ENCODE measurements at places on chromosomes 4 and X.

DNA sequence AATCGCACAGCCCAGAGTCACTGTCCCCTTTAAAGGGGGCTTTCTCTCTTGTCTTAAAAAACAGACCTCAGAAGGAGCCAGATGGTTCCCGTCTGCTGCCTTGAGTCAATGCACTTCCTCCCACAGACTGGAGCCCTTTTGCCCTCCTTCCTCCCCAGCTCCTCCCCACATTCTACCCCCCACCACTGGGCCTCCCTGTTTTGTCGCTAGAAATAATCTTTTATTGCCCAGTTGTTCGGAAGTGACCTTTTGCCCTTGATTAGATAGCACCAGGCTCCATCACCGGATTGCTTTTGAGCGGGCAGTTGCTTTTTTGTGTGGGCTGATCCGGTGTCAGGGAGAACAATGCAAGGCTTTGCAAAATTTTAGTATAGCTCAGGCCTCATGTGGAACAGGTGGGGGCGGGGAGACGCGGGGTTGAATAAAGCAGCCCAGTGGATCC lies 47.7 kb downstream of the SPRY1 start:
- peak; percentile 75 for DNase-seq

- DNase-seq, result no peak
Observed at GRCh38 chrX:9789555-9789954, 3.3 kb downstream of the SHROOM2 start.

DNA sequence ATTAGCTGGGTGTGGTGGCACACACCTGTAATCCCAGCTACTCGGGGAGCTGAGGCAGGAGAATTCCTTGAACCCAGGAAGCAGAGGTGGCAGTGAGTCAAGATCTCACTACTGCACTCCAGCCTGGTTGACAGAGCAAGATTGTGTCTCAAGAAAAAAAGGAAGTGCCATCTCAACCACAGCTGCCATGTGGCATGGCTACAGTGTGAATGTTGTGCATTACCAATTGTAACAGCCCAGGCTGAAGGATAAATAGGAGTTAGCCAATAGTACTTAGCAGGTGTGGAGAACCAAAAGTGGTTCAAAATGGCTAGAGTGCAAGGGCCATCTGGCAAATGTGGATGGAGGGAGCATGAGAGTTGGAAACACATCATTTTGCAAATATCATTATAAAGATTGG lies 28.9 kb downstream of the SLC25A5 start:
- no peak for DNase-seq

DNA sequence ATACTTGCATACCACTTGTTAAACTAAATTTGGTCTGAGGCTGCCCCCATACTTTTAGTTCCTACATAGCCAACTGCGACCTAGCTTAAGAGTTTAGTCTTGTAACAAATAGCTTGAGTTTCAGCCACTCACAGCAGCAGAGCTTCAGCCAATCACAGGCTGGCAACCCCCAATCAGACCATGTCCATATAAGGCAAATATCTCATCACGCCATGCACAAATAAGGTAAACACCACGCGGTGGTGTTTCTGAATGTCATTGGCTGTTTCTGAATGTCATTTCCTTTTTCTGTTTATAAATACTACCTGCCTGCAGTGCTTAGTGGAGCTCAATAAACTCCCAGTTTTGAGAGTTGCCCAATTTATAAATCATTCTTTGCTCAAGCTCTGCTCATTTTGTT lies 143.1 kb upstream of the MAD2L1 start:
- DNase-seq, result no peak

DNA sequence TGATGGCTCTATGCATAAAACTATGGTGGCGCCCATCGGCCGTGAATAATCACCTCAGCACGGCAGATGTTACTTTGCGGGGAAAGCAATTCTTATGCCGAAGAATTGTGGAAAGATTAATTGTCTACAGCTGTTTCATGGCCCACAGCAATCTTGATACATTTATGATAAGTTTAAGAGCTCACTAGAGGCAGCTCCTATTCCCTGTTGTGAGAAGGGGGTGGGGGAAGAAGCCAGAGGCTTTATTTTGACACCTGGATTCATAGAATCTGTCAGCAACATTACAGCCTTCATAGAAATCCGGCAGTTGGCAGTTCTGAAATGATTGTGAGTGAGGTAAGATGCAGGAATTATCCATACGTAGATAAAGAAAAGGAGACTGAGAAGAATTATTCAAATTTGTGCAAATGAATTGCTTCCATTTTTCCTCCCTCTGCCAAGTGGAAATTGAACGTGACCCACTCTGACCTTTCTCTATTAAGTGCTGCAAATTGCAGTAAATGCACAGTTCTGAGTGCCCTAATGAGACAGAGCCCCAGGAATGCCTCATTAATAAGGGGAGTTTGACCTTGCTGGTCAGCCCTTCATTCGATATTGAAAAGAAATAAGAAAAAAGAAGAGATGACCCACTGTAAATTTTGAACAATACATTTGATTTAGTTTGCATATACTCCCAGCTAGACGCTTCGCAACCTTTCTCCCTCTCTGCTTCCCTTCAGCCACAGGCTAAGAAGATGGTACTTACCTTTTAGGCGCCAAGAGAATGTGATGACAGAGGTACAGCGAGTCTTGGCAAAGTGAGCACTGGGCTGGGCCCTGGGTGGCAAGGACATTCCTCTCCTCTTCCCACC lies 188.8 kb downstream of the GPAT3 start:
- no peak for DNase-seq

DNA sequence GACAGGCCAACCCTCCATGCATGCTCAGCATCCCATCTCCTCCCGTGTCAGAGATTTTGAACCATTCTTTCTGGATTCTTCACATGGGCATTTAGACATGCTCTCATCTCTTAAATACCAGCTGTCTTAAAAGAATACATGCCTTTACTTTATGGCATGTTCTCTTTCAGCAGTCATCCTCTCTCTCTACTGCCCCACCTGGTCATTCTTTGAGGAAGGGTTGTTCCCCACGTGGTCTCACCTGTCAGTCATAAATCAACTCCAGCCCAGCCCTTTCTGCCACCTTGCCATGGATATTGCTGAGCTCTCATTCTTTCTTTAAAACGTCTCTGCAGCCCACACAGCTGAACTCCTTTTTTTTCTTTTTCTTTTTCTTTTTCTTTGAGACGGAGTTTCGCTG lies 111.3 kb downstream of the ARHGAP10 start:
- peak; percentile 90 for DNase-seq

DNA sequence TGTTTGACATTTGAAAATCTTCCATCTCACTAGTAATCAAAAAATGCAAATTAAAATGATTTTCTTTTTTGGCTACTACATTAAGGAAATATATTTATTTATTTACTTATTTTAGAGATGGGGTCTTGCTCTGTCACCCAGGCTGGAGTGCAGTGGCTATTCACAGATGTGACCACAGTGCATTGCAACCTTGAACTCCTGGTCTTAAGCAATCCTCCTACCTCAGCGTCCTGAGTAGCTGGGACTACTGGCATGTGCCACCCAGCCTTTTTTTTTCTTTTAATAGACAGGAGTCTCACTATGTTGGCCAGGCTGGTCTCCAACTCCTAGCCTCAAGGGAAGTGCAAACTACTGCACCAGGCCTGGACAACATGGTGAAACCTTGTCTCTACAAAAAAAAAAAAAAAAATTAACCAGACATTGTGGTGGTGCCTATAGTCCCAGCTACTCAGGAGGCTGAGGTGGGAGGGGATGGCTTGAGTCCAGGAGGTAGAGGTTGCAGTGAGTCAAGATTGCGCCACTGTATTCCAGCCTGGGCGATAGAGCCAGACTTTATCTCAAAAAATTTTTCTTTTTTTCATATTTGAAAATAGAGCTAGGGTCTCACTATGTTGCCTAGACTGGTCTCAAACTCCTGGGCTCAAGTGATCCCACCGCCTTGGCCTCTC lies 4.4 kb upstream of the SMIM14 start:
- no peak for DNase-seq

DNA sequence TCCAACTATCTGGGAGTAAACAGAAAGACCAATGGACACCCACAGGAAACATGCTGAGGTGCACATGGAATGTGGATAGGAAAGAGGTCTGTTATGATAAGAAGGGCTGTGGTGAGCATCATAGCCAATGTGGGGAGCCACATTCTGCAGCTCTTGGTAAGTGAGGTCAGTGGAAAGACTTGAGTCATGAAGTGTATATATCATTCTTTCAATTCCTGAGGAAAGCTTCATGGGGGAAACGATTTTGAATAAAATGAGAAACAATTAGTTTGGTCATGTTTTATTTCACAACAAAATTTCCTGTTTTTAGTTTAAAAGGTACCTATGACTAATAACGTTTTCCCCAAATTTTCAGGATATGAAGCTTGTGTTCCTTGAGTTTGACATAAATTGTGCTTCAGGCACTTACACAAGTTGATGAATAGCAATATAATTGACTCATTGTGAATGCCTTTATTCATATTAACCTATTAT lies 41.4 kb upstream of the RASSF6 start:
- DNase-seq, result no peak

DNA sequence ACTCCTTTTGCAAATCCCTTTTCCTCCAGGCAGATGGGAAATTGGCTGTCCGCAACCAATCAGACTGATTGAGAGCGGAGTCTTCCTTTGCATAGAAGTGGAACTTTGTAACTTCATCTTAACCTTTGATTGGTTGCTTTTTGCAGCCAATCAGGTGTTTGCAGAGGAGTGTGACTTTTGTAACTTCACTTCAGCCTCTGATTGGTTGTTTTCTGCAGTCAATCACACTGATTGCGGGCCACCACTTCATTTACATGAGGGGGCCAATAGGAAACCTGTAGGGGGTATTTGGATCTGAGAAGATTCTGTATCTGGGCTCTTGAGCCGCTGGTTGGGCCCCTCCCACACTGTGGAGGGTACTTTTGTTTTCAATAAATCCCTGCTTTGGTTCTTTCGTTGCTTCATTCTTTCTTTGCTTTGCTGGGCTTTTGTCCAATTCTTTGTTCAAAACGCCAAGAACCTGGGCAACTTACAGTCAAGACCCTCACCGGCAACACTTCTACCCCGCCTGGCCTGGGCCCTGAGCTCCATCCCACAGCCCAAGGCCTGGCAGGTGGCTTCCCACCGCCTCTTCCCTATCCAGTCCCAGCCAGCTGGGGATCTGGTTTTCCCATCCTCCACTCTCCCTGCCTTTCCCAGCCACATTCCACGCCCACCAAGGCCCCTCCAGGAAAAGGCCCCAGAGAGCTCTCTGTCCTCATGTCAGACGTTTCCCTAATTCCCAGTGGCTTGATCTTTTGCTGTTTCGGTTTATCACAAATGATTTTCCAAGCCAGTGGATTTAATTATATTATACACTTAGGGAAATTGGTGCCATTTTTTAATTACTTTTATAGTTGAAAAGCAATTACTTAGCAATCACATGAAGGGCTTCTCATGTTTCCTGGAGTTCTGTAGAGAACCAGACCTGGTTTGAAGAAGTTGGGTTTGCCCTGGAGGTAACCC lies 110.2 kb upstream of the STX18 start:
- DNase-seq, result no peak

DNA sequence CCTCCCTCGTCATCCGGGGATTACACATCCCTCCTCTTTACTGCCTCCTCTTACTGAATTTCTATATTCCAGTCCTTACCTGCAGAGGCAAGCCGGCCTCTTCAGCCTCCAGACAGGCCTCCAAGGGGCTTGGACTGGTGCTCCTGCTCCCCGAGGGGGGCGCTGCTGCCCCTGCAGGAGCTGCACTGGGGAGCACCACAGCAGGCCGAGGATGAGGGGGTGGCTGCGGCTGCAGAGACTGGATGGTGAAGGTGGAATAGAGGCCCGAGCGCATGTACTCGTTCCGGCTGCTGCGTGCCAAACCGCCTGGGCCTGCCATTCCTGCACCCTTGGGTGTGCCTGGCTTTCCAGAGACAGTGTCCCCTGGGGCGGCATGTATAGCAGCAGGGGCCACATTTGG lies 9.1 kb upstream of the CFP start:
- DNase-seq, result no peak

- DNase-seq, result no peak
Observed at GRCh38 chr4:140686796-140687195, 69.4 kb downstream of the TBC1D9 start.

Data from HuH-7 (cell line).